ENCODE measurements at places on chromosomes 5 and 9.

DNA sequence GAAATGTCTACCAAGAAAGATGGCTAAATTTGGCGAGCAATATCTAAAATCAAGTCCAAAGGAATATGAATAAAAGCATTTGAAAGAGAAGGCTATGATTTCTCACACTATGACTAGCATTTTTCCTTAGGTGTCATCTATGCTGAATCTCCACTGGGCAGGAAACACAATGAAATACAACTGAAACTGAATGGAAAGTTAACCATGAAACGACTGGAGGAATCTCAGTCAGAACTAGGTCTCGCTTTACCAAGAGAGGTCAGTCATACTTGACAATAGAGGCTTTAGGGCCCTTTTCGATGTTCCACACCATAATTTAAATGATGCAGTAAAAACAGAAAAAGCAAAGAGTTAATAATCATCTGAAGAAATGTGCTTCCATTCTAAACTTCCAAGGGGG is 339.0 kb downstream of the PDE4D start:
- no peak for DNase-seq

DNA sequence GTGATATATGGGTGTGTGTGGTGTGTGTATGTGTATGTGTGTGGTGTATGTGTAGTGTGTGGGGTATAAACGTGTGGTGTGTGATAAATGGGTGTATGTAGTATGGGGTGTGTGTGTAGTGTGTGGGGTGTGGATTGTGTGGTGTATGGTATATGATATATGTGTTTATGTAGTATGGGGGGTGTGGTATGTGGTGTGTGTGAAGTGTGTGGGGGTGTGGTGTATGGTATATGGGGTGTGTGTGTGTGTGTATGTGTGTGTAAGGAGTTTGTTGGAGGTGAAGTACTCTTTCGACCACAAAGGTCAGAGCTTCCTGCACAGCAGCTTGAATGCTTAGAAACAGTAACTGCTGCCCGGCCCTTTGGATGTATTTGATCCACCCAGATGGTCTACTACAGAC is 145.2 kb upstream of the IQGAP2 start:
- no peak for DNase-seq

GRCh38 chr9:26357803-26358344 is 534.7 kb downstream of the CAAP1 start:
- DNase-seq: no peak

DNA sequence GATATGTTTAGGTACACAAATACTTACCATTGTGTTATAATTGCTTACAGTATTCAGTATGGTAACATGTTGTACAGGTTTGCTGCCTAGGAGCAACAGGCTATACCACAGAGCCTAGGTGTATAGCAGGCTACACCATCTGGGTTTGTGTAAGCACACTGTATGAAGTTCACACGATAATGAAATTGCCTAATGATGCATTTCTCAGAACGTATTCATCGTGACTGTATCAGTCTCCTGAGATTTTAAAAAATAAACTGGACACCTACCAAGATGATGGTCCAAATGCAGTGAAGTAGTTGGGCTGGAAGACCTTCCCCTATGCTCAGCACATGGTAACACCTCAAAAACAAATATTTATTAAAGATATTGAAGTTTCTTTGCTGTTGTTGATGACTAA is 103.3 kb upstream of the NFIB start:
- no peak for DNase-seq

GRCh38 chr5:81045389-81045807 is 85.2 kb downstream of the RASGRF2 start:
- no peak for DNase-seq

- no peak for DNase-seq
Observed at GRCh38 chr5:111747337-111747736, 9.7 kb downstream of the NREP start.

GRCh38 chr5:151449297-151449696 is 1.9 kb downstream of the SLC36A1 start:
- DNase-seq: no peak

DNA sequence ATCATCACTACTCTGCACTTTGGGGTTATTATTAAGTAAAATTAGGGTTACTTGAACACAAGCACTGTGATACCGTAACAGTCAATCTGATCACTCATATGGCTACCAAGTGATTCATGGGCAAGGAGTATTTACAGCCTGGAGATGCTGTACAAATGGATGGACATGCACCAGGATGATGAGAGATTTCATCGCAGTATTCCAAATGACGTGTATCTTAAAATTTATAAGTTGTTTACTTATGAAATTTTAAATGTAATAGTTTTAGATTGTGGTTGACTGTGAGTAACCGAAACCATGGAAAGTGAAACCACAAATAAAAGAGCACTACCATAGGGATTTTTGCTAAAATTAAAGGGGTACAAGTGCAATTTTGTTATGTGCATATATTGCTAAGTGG is 462.2 kb upstream of the PTGER4 start:
- no peak for DNase-seq

GRCh38 chr9:132197856-132198550 is 36.1 kb downstream of the NTNG2 start:
- no peak for DNase-seq

GRCh38 chr9:6686396-6686795 is 40.9 kb upstream of the GLDC start:
- no peak for DNase-seq

- DNase-seq: no peak
Observed at GRCh38 chr5:40106847-40107246, 572.9 kb upstream of the PTGER4 start.

- DNase-seq: no peak
Observed at GRCh38 chr9:105218673-105219072, 25.8 kb upstream of the SLC44A1 start.

DNA sequence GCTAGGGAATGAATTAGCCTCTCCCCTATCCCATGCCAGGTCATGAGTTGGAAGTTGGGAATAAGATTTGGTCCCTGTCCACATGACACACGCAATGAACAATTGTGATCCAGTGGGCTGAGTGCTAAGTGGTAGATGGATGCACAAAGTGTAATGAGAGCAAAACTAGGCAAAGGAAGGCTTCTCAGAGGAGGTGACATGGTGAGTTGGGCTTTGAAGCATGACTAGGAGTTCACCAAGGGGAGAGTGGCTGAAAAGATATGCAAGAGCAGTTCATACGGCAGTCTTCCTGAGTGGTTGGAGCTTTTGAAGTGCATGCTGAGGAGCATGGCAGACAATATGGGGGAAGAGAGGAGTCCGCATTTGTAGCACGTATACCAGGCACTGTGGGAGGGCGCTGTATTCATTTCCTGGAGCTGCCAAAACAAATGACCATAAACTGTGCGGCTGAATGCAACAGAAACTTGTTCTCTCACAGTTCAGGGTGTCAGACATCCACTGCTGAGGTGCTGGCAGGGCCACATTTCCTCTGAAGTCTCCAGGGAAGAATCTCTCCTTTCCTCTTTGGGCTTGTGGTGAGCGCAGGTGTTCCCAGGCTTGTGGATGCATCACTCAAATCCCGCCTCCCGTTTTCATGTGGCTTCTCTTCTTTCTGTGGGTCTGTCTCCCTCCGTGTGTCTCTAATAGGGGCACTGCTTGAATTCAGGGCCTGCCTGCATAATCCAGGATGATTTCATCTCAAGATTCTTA is 49.5 kb downstream of the NSG2 start:
- no peak for DNase-seq

DNA sequence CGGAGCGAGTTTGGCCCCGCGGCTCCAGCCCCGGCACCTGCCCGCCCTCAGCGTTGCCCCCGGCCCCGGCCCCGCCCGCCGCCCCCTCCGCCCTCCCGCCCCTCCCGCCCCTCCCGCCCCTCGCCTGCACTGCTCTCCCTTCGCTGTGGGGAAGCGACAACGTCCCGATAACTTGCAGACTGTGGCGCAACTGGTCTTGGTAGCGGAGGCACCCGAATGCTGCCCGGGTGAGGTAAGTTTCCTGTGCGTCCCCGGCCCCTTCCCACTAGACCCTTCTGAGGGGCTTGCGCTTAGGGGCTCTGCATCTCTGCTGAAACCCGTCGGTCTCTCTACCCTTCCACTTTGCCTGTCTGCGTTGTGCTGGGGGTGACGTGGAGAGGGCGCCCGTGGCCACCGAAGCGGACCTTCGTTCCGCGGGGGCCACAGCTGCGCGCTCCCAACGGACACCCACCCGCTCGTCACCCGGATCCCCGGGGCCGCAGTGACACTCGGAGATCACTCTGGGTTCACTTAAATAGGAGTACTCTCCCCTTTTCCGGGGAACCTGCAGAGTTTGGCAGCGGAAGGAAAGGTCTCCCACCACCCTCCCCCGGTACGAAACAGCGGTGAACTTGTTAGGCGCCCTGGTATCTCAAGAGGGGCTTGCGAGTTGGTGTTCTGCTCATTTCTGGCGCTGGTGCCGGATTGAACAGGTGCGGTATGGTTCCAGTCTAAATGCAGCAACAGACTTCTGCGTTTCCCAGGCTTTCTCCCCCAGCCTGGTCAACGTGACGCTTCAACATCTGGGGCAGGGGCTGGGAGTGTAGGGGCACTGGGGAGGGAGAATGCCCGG is 707 bp downstream of the PIP5K1B start:
- DNase-seq: no peak
